ENCODE measurements at places on chromosomes 6 and 20.

- DNase-seq = no peak
Observed at GRCh38 chr20:64010711-64011237, 25.2 kb upstream of the C20orf204 start.

GRCh38 chr6:90574610-90575009 is 12.3 kb downstream of the MAP3K7 start:
- DNase-seq = no peak

- DNase-seq = no peak
Observed at GRCh38 chr20:35497320-35497719, 32.1 kb downstream of the C20orf173 start.

DNA sequence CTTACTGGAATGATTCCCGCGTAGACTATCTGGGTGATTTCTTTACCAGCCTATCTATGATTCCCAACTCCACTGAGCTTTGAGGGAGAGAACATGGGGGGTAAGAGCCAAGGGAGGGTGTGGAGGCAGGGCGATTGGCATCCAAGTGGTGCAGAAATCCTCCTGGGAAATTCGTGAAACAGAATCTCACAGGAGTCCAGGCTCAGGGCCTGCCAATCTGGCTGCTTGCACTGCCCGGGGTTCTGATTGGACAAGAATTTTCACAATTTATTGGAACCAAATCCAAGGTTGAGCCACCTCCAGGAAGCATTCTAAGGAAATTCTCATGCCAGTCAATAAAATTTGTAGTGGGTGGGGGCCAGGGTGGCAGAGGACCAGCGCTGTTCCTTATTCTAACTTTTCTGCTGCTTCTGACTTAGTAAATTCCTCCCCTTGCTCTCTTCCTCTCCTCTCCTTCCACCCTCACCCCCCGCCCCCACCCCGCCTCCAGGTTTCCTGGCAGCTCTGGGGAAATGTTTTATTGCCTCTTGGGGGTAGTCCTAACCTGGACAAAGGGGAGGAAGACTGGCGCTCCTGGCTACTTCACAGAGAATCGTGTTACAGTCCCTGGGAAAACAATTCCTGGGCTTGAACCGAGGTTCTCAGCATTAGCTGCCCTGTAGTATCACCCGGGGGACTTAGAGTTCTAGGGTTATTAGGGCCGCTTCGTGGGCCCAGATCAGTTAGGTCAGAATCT is 3.1 kb downstream of the BMP6 start:
- DNase-seq = no peak

DNA sequence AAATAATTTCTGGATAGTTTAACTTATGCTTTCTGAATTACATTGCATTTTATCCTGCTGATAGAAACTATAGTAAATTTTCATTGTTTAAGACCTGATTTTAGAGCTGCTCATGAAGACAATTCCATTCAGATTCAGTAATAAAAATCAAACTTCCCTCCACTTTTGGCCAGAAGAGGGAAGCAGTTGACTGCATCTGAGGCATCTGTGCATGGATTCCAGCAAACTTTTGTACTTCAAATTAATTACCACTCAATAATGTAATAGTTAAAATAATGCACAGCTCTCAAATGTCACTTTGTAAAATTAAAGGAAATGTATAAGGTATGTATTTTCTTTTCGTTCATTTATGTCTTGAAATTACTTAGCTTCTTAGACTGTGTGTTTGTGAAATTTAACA is 64.2 kb upstream of the SLC35B3 start:
- DNase-seq = no peak

GRCh38 chr6:33209856-33210255 is 1.6 kb downstream of the RING1 start:
- no peak for DNase-seq

GRCh38 chr20:50259705-50260478 is 69.3 kb downstream of the CEBPB start:
- DNase-seq = peak; percentile 50

- no peak for DNase-seq
Observed at GRCh38 chr6:134828641-134829040, 121.3 kb downstream of the ALDH8A1 start.

DNA sequence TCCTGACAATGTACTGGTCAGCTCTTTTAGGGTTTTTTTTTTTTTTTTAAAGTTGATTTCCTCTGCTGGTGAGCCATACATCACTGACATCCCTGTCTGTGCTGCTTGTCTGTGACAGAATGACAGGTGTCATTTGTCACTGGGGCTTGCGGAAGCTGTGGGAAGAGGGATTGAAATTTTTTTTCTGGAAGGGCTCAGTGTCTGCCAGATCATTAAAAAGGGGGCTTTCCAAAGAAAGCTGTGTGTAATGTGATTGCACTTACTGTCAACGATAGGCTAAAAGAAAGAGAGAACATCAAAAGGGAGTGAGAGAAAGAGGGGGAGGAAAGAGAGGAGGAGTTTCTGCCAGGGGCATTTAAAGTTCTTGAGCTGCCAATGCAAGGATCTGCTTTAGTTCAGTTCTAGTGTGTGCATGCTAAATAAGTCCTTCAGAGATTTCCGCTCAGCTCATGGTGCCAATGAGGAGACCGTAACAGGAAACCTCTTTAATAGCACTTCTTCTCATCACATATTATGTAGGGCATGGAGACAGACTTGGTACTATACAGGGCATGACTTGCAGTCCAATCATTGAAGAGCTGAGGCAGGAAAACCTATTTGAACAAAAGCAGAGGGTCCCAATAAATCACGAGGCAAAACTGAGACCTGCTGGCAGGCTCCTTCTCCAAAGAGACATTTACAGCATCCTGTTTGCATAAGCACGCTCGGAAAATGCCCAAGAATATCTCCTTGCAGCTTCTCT is 177.2 kb downstream of the TSHZ2 start:
- DNase-seq = no peak

GRCh38 chr6:116206231-116206903 is 47.5 kb downstream of the TSPYL4 start:
- no peak for DNase-seq

DNA sequence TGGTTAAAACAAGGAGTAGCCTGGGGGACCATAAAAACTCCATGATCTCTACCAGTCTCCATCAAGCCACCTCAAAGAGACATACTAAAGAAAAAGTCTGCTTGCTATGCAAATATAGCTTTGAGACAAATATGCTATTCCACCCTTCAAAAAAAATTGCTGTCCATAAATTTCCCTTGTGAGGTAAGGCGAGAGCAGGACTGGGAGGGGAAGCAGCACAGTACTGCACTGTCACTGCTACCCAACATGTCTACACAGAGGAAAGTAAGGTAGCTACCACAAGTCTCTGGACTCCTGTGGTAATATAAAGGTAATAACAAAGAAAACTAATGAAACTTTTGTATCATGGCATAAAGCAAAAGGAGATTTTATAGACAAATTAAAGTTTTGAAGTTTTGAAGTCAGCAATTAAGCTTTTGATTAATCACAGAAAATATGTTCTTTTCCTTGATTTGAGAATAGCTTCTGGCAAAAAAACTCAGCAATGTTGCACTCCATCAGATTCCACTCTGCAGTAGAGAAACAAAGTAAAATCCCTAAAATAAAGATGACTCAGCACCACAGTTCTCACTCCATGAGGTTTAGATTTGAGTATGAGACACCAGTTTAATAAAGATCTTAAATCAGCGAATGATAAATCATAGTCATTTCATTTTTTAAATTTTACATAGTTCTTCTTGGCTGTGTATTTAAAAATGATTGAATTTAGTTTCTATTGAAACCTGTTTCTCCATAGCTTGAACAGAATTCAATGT is 602.4 kb downstream of the COL12A1 start:
- DNase-seq = no peak

- peak; percentile 35 for DNase-seq
Observed at GRCh38 chr20:2752567-2753460, 47.6 kb downstream of the CPXM1 start.

DNA sequence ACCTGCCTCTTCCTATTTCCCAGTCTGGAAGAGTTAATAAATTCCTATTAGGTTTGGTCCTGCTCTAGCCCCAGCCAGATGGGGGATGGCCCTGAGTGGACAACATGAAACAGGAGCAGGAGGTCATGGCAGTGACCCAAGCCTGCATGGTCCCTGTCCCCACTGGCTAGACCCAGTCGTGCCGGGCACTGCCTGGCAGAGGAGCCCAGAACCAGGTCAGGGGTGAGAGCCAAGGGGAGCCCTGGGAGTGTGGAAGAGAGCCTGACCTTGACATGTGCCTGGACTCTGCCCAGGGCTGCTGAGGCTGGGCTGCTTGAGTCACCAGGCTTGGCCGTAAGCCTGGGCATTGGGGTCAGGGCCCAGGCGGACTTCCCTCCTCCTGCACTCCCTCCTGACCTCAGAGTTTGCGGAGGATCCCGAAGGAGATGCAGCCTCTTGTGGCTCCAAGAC is 3.6 kb downstream of the AVP start:
- no peak for DNase-seq

GRCh38 chr6:53309059-53309900 is 39.5 kb downstream of the ELOVL5 start:
- no peak for DNase-seq

GRCh38 chr6:153104220-153104619 is 26.9 kb downstream of the RGS17 start:
- DNase-seq = no peak

DNA sequence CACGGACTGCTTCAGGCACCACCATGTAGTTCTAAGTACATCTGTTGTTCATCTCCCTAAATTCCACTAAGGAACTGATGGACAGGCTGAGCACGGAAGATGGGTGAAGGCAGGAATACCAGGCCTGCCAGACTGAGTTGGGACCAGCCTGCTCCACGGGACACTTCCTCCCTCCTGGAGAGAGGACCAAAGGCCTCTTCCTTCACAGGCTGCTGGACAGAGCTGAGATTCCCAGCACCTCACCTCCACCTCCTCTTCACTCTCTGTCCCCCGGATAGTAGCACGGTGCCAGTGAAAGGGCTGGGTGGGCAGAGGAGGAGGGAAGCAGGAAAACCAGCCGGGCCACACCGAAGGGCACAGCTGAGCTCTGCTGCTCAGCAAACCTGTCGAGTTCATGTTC is 22.9 kb upstream of the TCFL5 start:
- DNase-seq = no peak
